ENCODE measurements at places on chromosomes 4 and X. TPM values are rescaled to one million over a fixed set of nuclear protein-coding genes. Genes with fewer than 3 reads are reported as not detected.

GLRA3 gene
- not detected for polyA plus RNA-seq

GRCh38 chr4:8500966-8501365 is 60.4 kb downstream of the TRMT44 start:
- no peak overlapping the region for H3K27ac ChIP-seq
- H3K4me1 ChIP-seq: no peaks in the 10 kb centered on the region
- DNase-seq: no peak
- H3K4me3 ChIP-seq: no peak overlapping the region
- H3K27me3 ChIP-seq: no peaks in the 10 kb centered on the region

DNA sequence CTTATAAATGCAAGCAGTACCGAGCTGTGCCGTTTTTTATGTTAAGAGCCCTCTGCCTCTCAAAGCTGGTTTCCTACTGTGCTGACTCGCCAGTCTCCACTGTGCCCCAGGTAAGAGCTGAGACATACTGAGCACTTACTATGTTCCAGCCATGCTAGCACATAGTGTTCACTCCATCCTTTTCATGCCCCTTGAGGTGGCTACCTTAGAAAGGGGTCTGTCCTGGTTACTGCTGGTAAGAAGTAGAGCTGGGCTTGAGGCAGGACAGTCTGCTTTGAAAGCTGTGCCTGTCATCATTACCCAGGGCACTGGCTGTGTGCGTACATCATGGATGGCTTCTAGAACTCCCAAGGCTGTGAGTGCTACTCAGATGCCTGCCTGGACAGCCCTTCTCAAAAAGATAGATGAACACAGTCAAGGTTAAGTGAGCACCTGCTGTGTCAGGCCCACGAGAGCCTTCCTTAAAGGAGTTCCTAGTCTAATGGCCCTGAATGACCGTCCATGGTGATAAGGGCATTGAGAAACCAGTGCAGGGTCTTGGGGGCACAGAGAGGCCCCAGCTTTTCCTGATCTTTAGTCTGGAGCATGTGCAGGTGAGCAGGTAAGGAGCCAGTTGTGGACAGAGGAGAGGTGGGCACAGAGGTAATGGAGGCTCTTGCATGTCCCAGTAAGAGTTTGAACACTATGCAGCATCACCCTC is 1.6 kb downstream of the STK32B start:
- H3K27ac ChIP-seq: no peak overlapping the region
- DNase-seq: no peak
- peaks cover 9% of the 10 kb centered on the region for H3K4me1 ChIP-seq
- H3K27me3 ChIP-seq: no peaks in the 10 kb centered on the region
- H3K36me3 ChIP-seq: no peaks in the 10 kb centered on the region

DNA sequence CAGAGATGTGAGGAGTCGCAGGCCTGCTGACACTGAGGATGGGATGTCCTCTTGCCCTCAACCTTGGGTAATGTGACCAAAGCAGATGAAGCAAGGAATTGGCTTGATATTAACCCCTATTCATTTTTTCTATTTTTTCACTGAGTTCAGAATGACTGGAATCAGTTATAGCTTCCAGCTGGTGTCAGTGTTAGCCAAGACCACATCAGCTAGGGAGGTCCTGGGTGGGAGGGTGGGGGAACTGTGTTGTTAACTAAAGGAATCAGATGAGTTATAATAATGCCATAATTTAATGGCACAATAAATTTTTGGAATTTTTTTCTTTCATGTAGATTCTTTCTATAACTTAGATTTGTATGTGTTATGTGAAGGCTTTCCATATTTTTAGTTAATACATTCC is 91.9 kb downstream of the EGF start:
- no peak overlapping the region for H3K4me3 ChIP-seq
- no peak for DNase-seq

DNA sequence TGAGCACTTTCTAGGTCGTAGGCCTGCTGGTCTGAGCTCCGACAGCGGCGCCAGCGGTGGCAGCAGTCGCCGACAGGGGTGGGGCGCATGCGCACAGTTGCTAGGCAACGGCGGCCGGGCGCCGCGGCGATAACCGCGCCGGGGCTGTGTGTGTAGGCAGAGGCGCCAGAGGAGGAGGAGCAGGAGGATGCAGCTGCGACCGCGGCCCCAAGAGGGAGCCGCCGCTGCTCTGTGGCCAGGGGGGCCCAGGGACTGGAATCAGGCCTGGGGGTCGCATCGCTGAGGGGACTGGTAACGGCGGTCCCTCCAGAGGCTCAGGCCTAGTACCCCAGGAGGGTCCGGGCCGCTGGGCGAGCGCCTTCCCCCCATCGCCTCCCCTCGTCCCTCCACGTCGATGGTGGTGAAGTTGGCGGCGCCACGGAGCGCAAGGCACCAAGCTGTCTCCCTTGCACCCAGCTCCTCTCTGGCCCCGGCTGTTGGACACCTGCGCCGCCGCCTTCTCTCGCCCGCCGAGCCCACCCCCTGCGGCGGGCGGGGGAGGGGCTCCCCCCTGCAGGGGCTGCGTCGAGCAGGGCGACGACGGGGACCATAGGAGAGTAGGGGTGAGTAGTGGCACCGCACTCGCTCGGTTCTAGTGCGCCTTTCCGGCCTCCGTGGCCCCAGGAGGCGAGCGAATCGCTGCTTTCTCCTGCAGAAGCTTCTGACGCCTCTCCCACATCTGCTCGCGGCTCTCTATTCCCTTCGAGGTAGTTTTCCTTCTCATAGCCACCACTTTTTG is 58.6 kb upstream of the ZC4H2 start:
- H3K4me1 ChIP-seq: peaks cover 15% of the 10 kb centered on the region
- DNase-seq: peak; percentile 76
- peak within 1 kb of the TSS; percentile 42 for H3K4me3 ChIP-seq
- no peaks in the 10 kb centered on the region for H3K27me3 ChIP-seq
- H3K36me3 ChIP-seq: no peaks in the 10 kb centered on the region
- peak within 1 kb of the TSS; percentile 58 for H3K27ac ChIP-seq

Measured in CD4-positive, alpha-beta memory T cell (primary cell).